Activated T-cell treated with anti-CD3 and anti-CD28 coated beads, Interleukin-2, amount 50 U/mL, for 24 hours (primary cell): ENCODE measurements at places on chromosomes 6 and 20.

- H3K36me3 ChIP-seq, result no peaks in the 10 kb centered on the region
- no peak overlapping the region for H3K4me3 ChIP-seq
- H3K4me1 ChIP-seq, result peaks cover 3% of the 10 kb centered on the region
- DNase-seq, result no peak
- peaks cover 25% of the 10 kb centered on the region for H3K27me3 ChIP-seq
These were observed 3.9 kb upstream of the SIGLEC1 start for GRCh38 chr20:3716195-3716834.

DNA sequence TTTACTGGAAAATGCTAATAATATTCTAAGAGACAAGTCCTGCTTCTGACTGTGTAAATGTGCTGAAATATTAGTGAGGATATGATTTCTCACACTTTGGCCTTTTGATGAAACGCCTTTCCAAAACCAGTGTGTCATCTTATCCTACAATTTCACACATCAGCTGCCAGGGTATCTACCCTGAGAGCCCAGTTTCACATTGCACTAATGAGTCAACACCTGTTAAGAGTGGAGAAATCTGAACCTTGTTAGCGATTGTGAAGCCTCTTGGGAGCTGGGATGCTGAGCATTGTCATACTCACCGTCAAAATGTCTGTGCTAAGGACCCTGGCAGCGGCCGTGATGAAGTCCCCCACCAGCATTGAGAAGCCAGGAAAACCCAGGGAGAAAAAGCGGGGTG, 166.0 kb downstream of the RALGAPA2 start:
- H3K36me3 ChIP-seq, result peaks cover 48% of the 10 kb centered on the region
- H3K27ac ChIP-seq, result peak overlapping the region; percentile 73
- no peak overlapping the region for H3K4me3 ChIP-seq

GRCh38 chr6:168724033-168724432, 283.0 kb downstream of the SMOC2 start:
- no peak overlapping the region for H3K4me3 ChIP-seq
- DNase-seq, result no peak
- no peaks in the 10 kb centered on the region for H3K27me3 ChIP-seq
- H3K4me1 ChIP-seq, result no peaks in the 10 kb centered on the region
- no peak overlapping the region for H3K27ac ChIP-seq

GRCh38 chr6:154515826-154516225, 5.3 kb upstream of the CNKSR3 start:
- H3K27ac ChIP-seq, result no peak overlapping the region
- H3K27me3 ChIP-seq, result peaks cover 42% of the 10 kb centered on the region
- H3K36me3 ChIP-seq, result no peaks in the 10 kb centered on the region
- H3K4me3 ChIP-seq, result no peak overlapping the region
- no peak for DNase-seq
- H3K4me1 ChIP-seq, result peaks cover 5% of the 10 kb centered on the region

GRCh38 chr6:158031381-158032353, 50.0 kb downstream of the SYNJ2 start:
- H3K36me3 ChIP-seq, result peaks cover 76% of the 10 kb centered on the region
- no peak overlapping the region for H3K4me3 ChIP-seq
- peak; percentile 57 for DNase-seq
- peaks cover 33% of the 10 kb centered on the region for H3K4me1 ChIP-seq
- H3K27me3 ChIP-seq, result no peaks in the 10 kb centered on the region

- peaks cover 4% of the 10 kb centered on the region for H3K27me3 ChIP-seq
- H3K4me1 ChIP-seq, result peaks cover 17% of the 10 kb centered on the region
- DNase-seq, result peak; percentile 81
- peak overlapping the region; percentile 86 for H3K4me3 ChIP-seq
These were observed 75.2 kb upstream of the CHD6 start for GRCh38 chr20:41693136-41693979.

DNA sequence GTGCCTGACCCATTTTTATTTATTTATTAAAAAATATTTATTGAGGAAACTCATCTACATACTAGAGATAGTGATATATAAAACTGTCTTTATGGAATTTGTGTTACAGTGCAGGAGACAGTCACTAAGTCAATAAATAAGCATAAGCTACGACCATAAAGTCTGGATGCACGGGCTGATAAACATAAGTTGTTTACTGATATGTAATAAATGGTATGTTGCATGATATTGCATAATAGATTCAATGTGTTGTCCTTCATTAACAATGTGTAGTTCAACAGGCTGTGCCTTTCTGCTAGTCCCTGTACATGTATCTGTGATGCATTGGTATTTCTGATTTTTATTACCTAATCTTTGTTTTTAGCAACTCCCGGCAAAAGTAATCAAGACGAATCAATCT, 311.2 kb downstream of the ARHGAP18 start:
- peaks cover 3% of the 10 kb centered on the region for H3K27me3 ChIP-seq
- H3K4me3 ChIP-seq, result no peak overlapping the region
- no peak overlapping the region for H3K27ac ChIP-seq

DNA sequence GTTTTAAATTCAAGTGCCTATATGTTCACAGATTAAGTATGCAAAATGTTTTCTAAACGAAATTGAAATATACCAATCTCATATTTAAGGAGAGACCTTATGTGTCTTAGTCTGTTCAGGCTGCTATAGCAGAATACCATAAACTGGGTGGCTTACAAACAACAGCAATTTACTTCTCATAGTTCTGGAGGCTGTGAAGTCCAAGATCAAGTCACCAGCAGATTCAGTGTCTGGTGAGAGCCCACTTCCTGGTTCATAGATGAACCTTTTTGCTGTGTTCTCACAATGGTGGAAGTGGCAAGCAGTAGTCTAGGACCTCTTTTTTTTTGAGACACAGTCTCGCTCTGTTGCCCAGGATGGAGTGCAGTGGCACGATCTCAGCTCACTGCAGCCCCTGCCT, 3.5 kb upstream of the DSTN start:
- no peak for DNase-seq
- H3K27ac ChIP-seq, result no peak overlapping the region
- peaks cover 12% of the 10 kb centered on the region for H3K4me1 ChIP-seq
- no peak overlapping the region for H3K4me3 ChIP-seq

DNA sequence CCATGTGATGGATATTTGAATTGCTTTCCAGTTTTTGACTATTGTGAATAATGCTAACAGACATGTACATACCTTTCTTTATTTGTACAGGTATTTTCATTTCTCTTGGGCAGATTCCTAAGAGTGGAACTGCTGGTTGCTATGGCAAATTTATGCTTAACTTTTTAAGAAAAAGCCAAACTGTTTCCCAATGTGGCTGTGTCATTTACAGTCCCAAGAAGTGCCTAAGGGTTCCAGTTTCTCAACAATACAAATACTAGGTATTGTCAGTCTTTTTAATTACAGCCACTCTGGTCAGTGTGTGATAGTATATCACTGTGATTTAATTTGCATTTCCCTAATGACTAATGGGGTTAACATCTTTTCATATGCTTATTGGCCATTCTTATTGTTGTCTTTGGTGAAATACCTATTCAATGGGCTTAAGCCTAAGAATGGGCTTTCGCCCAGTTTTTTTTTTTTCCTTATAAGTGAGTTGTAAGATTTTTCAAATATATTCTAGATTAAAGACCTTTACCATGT, 10.3 kb downstream of the REPS1 start:
- H3K36me3 ChIP-seq, result peaks cover 3% of the 10 kb centered on the region
- DNase-seq, result no peak
- no peaks in the 10 kb centered on the region for H3K27me3 ChIP-seq
- no peak overlapping the region for H3K27ac ChIP-seq

GRCh38 chr6:25297039-25297441, 17.9 kb downstream of the CARMIL1 start:
- no peak overlapping the region for H3K27ac ChIP-seq
- DNase-seq, result no peak
- H3K36me3 ChIP-seq, result no peaks in the 10 kb centered on the region
- no peaks in the 10 kb centered on the region for H3K27me3 ChIP-seq

- no peak overlapping the region for H3K27ac ChIP-seq
- H3K27me3 ChIP-seq, result peaks cover 8% of the 10 kb centered on the region
- no peak for DNase-seq
- H3K4me3 ChIP-seq, result no peak overlapping the region
- no peaks in the 10 kb centered on the region for H3K36me3 ChIP-seq
- peaks cover 20% of the 10 kb centered on the region for H3K4me1 ChIP-seq
These were observed 11.5 kb upstream of the SCP2D1 start for GRCh38 chr20:18802012-18802634.

DNA sequence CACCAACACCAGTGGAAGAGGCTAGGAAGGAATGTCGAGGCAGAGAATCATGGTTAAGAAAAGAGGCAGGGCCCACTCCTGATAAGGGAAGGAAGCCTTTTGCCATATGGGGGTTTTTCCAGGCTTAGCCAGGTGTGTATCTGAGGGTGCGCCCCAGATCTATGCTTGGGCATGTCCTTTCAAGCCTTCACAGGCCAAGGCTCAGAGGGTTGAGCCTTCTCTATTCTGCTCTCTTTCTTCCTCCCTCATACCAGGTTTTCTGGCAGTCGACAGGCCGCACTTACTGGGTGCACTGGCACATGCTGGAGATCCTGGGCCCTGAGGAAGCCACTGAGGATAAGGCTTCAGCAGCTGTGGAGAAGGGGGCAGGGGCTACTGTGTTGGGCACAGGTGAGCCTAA, 4.7 kb downstream of the CUL9 start:
- H3K27me3 ChIP-seq, result no peaks in the 10 kb centered on the region
- H3K27ac ChIP-seq, result no peak overlapping the region
- DNase-seq, result no peak
- peaks cover 72% of the 10 kb centered on the region for H3K36me3 ChIP-seq
- H3K4me3 ChIP-seq, result no peak overlapping the region

GRCh38 chr20:1376408-1377270, 16.2 kb downstream of the FKBP1A start:
- peak overlapping the region; percentile 42 for H3K4me3 ChIP-seq
- no peak for DNase-seq
- H3K36me3 ChIP-seq, result peaks cover 94% of the 10 kb centered on the region
- no peaks in the 10 kb centered on the region for H3K27me3 ChIP-seq
- peaks cover 83% of the 10 kb centered on the region for H3K4me1 ChIP-seq
- peak overlapping the region; percentile 95 for H3K27ac ChIP-seq

- DNase-seq, result no peak
- no peaks in the 10 kb centered on the region for H3K4me1 ChIP-seq
- no peak overlapping the region for H3K4me3 ChIP-seq
- no peak overlapping the region for H3K27ac ChIP-seq
- H3K36me3 ChIP-seq, result no peaks in the 10 kb centered on the region
These were observed 258.0 kb upstream of the SOX4 start for GRCh38 chr6:21335591-21335990.

- no peaks in the 10 kb centered on the region for H3K36me3 ChIP-seq
- no peak for DNase-seq
- no peak overlapping the region for H3K4me3 ChIP-seq
- H3K4me1 ChIP-seq, result no peaks in the 10 kb centered on the region
These were observed 145.3 kb upstream of the TENT5A start for GRCh38 chr6:81897793-81898192.

DNA sequence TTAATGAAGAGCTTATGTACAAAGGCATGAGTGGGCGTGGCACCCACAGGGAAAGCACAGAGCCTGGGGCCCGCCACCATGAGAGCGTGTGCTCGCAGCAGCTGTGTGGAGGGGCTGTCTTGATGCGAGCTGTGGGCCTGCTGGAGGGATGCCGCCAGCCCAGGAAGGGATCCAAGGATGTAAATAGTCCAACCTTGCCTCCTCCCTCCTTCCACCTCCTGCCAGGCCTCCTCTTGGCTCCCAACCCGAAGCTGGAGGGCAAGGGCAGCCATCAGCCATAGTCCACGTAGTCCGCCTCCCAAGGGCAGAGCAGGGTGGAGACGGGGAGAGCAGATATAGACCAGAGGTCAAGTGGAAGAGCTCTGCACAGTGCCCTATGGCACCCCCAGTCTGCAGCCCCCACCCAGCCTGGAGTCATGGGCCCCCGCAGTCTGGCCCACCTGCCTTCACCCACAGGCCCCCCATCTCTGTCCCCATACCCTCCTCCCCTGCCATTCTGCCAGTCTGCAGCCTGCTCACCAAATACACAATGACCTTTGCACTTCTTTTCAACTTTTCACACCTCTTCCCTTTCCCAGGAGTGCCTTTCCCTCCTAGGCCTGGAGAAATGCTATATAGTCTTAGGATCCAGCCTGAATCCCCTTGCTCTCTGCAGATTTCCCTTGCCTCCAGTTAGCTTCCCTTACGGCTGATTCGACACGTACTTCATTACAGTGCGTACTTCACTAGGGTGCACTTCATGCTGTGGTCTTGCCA, 77.1 kb downstream of the SHLD1 start:
- no peak overlapping the region for H3K27ac ChIP-seq
- no peaks in the 10 kb centered on the region for H3K27me3 ChIP-seq
- H3K36me3 ChIP-seq, result peaks cover 9% of the 10 kb centered on the region
- H3K4me3 ChIP-seq, result no peak overlapping the region
- DNase-seq, result no peak

GRCh38 chr6:155031091-155031490, 36.0 kb downstream of the TIAM2 start:
- peaks cover 5% of the 10 kb centered on the region for H3K27me3 ChIP-seq
- no peak overlapping the region for H3K27ac ChIP-seq
- peaks cover 8% of the 10 kb centered on the region for H3K4me1 ChIP-seq
- no peak for DNase-seq

- peaks cover 18% of the 10 kb centered on the region for H3K4me1 ChIP-seq
- no peak overlapping the region for H3K27ac ChIP-seq
- DNase-seq, result peak; percentile 26
- peak overlapping the region; percentile 49 for H3K4me3 ChIP-seq
- peaks cover 4% of the 10 kb centered on the region for H3K36me3 ChIP-seq
- peaks cover 90% of the 10 kb centered on the region for H3K27me3 ChIP-seq
These were observed 129.4 kb downstream of the TRIM27 start for GRCh38 chr6:28794175-28795002.
